Activated T-helper 17 cell treated with anti-CD3 and anti-CD28 coated beads, Interleukin-2, amount 50 U/mL, for 72 hours (primary cell): ENCODE measurements at places on chromosomes 13 and 19. TPM values are rescaled to one million over a fixed set of nuclear protein-coding genes. Genes with fewer than 3 reads are reported as not detected.

DNA sequence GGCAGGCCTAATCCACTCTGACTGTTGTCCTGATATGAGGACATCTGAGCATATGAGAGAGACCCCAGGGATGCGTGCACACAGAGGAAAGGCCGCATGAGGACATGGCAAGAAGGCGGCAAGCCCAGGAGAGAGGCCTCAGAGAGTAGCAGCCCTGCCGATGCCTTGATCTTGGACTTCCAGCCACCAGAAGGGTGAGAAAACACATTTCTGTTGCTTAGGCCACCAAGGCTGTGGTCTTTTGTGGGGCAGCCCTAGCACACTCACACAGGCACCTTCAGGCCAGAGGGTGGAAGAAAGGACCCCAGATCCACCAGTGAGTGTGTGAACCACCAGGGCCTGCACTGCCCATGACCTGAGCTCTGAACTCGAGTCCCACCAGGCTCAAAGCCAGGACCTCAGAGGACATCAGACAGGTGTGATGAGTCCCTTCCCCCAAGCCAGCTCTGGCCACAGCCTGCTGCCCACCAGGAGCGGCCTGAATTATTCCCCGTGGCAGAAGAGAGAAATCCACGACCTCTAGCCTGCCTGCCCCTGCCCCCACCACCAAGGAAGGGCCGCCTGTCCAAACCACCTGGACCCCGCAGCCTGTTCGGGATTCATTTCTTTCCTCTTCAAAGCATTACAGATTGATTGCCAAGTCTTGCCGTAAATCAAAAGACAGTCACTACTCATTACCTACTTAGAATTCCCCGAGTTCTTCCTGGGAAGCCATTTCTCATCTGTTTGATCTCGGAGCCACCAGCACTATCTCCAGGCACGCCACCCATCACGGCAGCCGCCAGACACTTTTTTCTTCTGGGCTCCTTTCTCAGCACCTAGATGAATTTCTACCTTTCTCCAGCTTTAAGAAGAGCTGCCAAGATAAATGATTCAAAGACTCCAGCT, 72.2 kb downstream of the CEBPG start:
- no peak for ATAC-seq

- ATAC-seq = no peak
These were observed 49.9 kb downstream of the ZNF787 start for GRCh38 chr19:56071151-56071550.

GRCh38 chr19:55339889-55340783, 460 bp downstream of the KMT5C start:
- no peak for ATAC-seq

GRCh38 chr19:892894-893689, at the start of the genes MED16 and RNU6-9:
Gene MED16 (minus strand): TSS chr19:893187. CDS start chr19:891131, 2,056 bp downstream.
Gene RNU6-9 (plus strand): TSS chr19:893484.
- peak; percentile 94 for ATAC-seq

- peak; percentile 86 for ATAC-seq
These were observed 9.8 kb upstream of the ZNF627 start for GRCh38 chr19:11587302-11587974.

Gene ZNF610
- 0.17 TPM for total RNA-seq
